ENCODE measurements at places on chromosomes 5 and 9.
A peak's percentile ranks its signal among the peaks of the same experiment; 100 is the strongest.

- no peak for DNase-seq
Observed at GRCh38 chr5:79561525-79561893, 47.6 kb upstream of the HOMER1 start.

GRCh38 chr5:75463726-75464125 lies 47.7 kb downstream of the CERT1 start:
- DNase-seq, result no peak

DNA sequence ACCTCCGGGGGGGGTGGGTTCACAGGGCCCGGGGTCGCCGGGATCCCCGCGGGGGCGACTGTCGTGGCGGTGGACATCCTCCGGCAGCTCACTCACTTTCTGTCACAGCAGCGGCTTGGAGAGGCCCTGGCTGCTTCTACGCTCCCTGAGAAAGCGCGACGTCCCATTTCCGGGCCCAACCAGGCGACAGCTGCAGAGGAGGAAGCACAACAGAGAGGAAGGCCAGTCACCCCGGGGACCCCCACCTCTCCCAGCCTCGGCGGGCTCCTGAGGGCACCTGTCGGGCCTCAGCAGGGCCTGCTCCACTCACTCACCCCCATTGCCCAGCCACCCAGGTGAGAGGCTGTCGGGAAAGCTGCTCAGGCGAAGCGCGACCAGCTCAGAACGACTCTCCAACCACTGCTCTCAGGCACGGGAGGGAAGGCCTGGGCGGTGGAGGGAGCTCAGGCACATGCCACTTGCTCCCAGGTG lies 14.4 kb downstream of the BRD3 start:
- DNase-seq, result no peak

DNA sequence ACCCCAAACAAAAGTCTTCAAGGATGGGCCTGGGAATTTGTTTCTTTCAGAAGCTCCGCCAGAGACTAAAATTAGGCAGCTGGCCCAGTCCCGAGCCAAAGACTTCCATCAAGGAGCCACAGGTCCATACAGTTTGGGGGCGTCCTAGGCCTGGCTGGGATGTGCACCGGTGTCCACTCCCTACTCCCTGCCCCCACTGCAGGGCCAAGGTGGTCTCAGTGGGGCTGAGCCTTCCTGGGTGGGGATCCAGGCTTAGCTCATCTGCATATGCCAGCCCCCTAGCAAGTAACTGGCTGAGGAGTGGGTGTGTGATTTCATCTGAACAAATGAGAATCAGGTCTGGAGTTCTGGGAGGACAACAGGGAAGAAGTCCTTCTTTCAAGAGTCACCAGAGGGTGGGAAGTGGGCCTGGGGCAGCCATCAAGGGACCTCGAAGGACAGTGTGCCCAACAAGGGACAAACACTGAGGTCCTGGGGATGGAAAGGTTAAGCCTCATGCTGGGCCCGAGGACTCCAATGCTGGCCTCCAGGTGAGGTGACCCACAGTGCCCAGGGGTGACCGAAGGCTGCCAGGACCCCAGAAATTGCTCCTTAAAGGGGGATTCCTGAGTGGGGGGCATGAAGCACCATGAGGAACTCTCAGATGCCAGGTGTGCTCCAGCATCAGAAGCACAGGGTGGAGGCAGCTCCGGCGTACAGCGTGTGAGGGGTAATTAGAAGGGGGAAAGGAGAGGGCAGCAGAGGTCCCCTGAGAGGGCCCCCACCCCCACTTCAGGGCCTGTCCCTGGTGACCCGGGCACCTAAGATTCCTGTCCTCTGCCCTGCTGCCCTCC lies 91.3 kb downstream of the ZNF354C start:
- no peak for DNase-seq

DNA sequence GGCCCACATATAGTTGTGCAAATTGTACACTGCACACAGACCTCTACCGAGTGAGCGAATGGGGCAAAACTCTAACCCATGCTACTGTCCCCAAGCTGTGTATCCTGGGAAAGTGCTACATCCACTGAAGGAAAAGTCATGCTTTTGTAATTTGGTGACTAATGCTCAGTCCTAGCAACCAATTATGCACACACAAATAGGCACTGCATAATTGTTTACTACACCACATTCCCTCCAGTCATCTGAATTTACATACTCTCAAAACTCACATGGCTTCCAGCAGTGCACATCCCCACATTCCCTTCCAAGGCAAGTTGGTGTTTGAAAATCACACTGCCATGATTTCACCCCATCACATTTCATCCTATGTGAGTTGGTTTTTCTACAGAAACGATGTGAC lies 125.9 kb upstream of the OSMR start:
- peak; percentile 85 for DNase-seq

- DNase-seq, result no peak
Observed at GRCh38 chr5:5105531-5105930, 34.6 kb upstream of the ADAMTS16 start.

DNA sequence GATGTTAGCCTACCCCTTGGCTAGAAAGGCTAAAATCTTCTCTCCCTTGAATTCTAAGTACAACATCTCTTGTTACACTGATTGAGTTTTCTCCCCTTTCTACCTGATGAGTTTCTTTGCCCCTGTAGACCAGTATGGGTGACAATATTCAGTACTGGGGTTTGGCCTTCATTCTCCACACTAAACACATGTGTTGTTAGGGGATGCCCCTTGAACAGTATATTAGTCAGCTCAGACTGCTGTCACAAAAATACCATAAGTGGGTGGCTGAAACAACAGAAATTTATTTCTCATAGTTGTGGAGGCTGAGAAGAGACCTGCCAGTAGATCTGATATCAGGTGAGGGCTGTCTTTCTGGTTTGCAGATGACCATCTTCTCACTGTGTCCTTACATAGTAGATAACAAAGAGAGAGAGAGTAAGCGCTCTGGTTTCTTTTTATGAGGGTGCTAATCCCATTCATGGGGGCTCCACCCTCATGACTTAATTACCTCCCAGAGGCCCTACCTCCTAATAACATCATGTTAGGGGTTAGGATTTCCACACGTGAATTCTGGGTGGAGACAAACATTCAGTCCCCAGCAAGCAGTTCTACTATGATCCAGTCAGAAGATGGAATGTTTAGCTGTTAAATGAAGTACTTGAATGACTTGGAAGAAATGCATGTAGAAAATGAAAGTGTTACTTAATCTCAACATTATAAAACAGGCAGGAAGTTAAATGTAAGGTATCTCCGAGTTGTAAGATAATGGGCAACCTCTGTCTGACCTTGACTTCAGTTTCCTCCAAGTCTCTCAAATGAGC lies 17.5 kb downstream of the VLDLR start:
- no peak for DNase-seq

DNA sequence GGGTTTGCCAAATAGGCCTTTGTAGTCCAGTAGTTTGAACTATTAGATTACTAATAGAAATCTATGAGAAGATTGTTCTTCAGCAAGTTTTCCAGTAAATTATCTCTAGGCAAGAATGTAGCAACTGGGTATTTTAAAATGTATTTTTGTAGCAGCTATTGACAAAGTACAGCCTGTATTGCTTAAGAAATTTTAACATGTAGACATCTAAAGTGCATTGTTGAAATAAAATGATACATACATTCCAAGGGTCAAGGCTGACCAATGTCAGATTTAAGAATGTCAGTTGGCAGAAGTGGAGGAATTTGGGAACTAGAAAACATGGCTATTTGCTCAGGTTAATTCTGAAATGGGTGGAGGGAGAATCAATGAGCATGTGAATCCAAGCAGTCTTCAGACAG lies 57.5 kb upstream of the ZSWIM6 start:
- peak; percentile 31 for DNase-seq

DNA sequence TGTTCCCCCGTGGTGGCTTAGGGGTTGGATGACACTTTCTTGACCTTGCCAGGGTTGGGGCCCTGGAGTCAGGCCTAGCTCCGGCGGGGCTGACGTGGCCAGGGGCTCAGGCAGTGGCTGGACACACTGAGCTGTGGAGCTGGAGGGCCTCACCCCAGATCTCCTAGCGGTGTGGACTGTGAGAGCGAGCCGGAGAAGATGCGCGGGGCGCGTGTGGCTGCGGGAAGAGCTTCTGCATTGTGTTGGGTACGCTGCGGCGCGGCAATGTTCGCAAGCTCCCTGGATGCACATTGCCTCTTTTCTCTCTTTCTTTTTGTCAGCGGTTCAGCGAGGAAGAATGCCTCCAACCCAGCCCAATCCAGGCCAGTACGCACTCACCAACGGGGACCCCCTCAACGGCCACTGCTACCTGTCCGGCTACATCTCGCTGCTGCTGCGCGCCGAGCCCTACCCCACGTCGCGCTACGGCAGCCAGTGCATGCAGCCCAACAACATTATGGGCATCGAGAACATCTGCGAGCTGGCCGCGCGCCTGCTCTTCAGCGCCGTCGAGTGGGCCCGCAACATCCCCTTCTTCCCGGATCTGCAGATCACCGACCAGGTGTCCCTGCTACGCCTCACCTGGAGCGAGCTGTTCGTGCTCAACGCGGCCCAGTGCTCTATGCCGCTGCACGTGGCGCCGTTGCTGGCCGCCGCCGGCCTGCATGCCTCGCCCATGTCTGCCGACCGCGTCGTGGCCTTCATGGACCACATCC lies 4.8 kb downstream of the NR2F1 start:
- DNase-seq, result no peak

GRCh38 chr9:78191931-78192330 lies 43.9 kb upstream of the CEP78 start:
- no peak for DNase-seq

- no peak for DNase-seq
Observed at GRCh38 chr9:103245369-103245768, 250.2 kb downstream of the CYLC2 start.

DNA sequence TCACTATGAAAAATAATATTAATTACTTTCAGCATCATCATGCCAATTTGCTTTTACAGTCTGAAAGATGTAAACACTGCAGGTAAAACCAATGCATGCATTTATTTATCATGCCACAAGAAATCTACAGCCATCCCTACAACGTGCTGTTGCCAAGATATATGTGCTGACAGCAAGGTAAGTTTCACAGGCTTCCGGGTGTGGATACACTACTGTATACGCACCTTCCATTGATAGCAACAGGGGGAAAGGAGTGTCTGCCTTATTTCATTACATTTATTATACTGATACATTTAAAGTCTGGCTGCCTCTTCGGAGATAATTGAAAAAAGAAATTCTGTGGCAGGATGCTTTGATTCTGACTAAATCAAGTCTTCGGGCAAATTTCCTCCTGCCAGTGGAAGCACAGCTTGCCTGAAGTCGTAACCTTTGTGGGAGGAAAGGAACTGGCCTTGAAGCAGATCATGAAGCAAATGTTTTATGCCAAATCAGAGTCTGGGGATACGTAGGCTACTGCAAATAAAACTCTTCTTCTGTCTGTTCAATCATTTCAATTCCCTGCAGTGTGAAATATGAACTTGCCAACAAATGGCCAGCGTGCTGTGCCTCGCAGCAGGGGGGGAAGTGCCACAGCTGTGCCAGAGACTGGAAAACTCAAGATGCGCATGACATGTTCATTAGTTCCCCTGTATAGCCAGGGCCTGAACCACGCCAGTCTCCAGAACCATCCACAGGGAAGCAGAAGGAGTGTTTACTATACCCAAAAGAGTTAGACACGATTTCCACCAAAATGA lies 268.1 kb downstream of the EFNA5 start:
- DNase-seq, result no peak

DNA sequence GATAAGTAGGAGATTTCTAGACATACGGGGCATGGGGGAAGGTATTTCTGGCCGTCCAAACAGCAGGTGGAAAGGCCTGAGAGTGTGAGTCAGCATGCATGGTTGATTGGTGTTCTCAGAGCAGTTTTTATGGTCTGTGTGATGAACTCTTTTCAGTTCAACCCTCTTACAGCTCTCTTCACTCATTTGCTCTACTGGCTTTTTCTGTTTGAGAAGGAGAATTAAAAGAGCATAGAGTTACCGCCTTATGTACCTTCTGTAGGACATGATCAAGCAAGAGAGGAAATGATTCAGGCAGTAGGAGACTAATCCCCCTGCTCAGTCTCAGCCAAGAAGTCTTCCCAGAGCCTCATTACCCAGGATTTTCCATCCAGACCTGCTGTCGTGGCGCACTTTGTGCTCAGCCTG lies 92.4 kb downstream of the PRDM6 start:
- no peak for DNase-seq

GRCh38 chr5:180818677-180819341 lies 16.2 kb upstream of the MGAT1 start:
- DNase-seq, result no peak

DNA sequence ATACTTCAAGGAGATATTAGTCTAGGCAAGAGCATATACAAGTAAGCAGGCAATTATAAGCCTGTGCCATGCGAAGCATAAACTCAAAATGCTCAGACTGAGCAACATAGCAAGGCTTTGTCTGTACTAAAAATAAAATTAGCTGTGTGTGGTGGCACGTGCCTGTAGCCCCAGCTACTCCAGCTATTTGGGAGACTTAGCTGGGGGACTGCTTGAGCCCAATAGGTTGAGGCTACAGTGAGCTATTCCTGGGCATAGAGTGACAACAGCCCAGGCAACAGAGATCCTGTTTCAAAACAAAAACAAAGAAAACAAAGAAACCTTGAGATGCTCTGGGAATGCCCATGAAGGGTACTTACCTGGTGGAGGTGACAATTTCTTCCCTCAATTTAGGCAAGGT lies 130.5 kb upstream of the ZNF608 start:
- no peak for DNase-seq

- DNase-seq, result no peak
Observed at GRCh38 chr9:26945591-26945990, 1.5 kb downstream of the PLAA start.

- no peak for DNase-seq
Observed at GRCh38 chr5:155878991-155879575, 447.9 kb upstream of the SGCD start.

Measured in EL (cell line).